CD8-positive, alpha-beta memory T cell (primary cell): ENCODE measurements at places on chromosomes 2 and 18. TPM values are rescaled to one million over a fixed set of nuclear protein-coding genes. Genes with fewer than 3 reads are reported as not detected.

GRCh38 chr2:196592911-196593881 lies 46.3 kb upstream of the CCDC150 start:
- H3K36me3 ChIP-seq, result no peaks in the 10 kb centered on the region
- no peak within 1 kb of the TSS for H3K27ac ChIP-seq
- peaks cover 29% of the 10 kb centered on the region for H3K27me3 ChIP-seq

GREB1L gene
- not detected for total RNA-seq

- H3K4me3 ChIP-seq, result no peak overlapping the region
- no peaks in the 10 kb centered on the region for H3K36me3 ChIP-seq
- no peak for DNase-seq
- H3K27ac ChIP-seq, result no peak overlapping the region
- no peaks in the 10 kb centered on the region for H3K27me3 ChIP-seq
These were observed 22.1 kb downstream of the FIGN start for GRCh38 chr2:163713534-163714311.

SNTG2 gene
- total RNA-seq, result 1.7 TPM

MAPK4 gene
- total RNA-seq, result not detected
